T-cell (primary cell): ENCODE measurements at places on chromosomes 5 and 9. TPM values are rescaled to one million over a fixed set of nuclear protein-coding genes. Genes with fewer than 3 reads are reported as not detected.

The SPEF2 gene
- total RNA-seq = 11.6 TPM

The DMRT3 gene
- total RNA-seq = not detected

The FOXI1 gene
- total RNA-seq = 0.35 TPM

- no peak overlapping the region for H3K27ac ChIP-seq
- H3K36me3 ChIP-seq = no peaks in the 10 kb centered on the region
- no peak overlapping the region for H3K4me3 ChIP-seq
- H3K4me1 ChIP-seq = no peaks in the 10 kb centered on the region
- DNase-seq = no peak
Observed at GRCh38 chr5:68759593-68759992, 334.2 kb upstream of the SLC30A5 start.

The TAS2R1 gene
- not detected for total RNA-seq

- no peak overlapping the region for H3K27ac ChIP-seq
- H3K36me3 ChIP-seq = no peaks in the 10 kb centered on the region
- H3K4me1 ChIP-seq = no peaks in the 10 kb centered on the region
- H3K4me3 ChIP-seq = no peak overlapping the region
- H3K27me3 ChIP-seq = no peaks in the 10 kb centered on the region
- DNase-seq = no peak
Observed at GRCh38 chr5:58016358-58016757, 443.5 kb downstream of the PLK2 start.

DNA sequence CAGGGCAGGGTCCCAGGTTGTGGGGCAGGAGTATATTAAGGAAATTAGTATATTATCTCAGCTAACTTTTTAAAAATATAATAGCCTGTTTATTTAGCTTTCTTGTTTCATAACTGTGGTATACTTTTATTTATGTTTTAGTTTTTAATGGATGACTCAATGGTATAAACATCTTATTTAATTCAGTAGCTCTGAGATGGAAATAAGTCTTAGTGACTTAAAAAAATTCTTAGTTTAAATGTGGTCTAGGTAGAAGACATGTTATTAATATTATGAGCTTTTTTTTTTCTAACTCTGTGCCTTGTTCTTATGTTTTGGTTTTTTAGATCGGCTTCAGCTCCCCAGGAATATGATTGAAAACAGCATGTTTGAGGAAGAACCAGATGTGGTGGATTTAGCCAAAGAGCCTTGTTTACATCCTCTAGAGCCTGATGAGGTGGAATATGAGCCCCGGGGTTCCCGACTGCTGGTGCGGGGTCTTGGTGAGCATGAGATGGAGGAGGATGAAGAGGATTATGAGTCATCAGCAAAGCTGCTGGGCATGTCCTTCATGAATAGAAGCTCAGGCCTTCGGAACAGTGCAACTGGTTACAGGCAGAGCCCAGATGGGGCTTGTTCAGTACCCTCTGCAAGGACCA, 43.1 kb downstream of the LNPEP start:
- H3K27ac ChIP-seq = no peak overlapping the region
- no peak overlapping the region for H3K4me3 ChIP-seq
- peaks cover 12% of the 10 kb centered on the region for H3K4me1 ChIP-seq
- H3K36me3 ChIP-seq = peaks cover 11% of the 10 kb centered on the region

GRCh38 chr9:14372437-14373335, 58.7 kb upstream of the NFIB start:
- no peak overlapping the region for H3K4me3 ChIP-seq
- H3K36me3 ChIP-seq = no peaks in the 10 kb centered on the region
- H3K27me3 ChIP-seq = no peaks in the 10 kb centered on the region

DNA sequence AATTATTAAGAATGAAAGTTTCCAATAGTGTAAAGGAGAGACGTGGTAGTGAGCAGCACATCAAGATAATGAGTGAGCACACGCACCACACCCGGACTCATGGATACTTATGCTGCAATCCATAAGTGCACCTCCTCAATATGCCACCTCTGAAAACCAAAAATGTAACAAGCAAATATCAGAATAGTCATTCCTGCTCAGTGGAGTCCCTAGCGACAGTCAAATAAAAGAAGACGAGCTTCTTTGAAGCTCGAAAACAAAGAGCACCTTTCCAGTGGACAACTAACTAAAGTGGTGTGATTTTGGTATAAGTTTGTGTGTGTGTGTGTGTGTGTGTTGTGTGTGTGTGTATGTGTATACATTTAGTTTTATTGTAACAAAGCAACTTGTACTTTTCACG, 241.3 kb downstream of the DEPDC1B start:
- H3K4me3 ChIP-seq = no peak overlapping the region
- H3K27ac ChIP-seq = no peak overlapping the region
- H3K27me3 ChIP-seq = no peaks in the 10 kb centered on the region
- H3K36me3 ChIP-seq = no peaks in the 10 kb centered on the region

- no peaks in the 10 kb centered on the region for H3K27me3 ChIP-seq
- H3K4me1 ChIP-seq = no peaks in the 10 kb centered on the region
- no peak overlapping the region for H3K27ac ChIP-seq
- no peak for DNase-seq
- no peaks in the 10 kb centered on the region for H3K36me3 ChIP-seq
Observed at GRCh38 chr5:36614657-36615308, 8.4 kb downstream of the SLC1A3 start.

DNA sequence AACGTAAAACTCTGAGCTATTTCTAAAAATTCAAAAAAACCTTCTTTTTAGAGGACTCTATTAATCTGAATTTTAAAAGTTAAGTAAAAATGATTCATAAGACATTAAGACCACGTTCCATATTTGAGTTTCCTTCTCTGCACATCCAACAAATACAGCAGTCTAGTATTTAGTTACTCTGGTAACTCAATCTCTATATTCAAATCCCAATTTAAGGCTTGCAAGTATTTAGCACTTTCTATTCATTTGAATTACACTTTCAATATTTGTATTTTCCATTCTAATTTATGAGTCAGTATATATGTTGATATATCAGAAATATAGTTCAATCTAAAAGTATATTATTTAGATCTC, 17.7 kb downstream of the RFX3 start:
- no peaks in the 10 kb centered on the region for H3K4me1 ChIP-seq
- no peak overlapping the region for H3K27ac ChIP-seq
- DNase-seq = no peak
- no peak overlapping the region for H3K4me3 ChIP-seq

The NR2F1 gene
- total RNA-seq = 0.67 TPM

The SLC12A7 gene
- total RNA-seq = 33.7 TPM

The BHMT gene
- 0.38 TPM for total RNA-seq

DNA sequence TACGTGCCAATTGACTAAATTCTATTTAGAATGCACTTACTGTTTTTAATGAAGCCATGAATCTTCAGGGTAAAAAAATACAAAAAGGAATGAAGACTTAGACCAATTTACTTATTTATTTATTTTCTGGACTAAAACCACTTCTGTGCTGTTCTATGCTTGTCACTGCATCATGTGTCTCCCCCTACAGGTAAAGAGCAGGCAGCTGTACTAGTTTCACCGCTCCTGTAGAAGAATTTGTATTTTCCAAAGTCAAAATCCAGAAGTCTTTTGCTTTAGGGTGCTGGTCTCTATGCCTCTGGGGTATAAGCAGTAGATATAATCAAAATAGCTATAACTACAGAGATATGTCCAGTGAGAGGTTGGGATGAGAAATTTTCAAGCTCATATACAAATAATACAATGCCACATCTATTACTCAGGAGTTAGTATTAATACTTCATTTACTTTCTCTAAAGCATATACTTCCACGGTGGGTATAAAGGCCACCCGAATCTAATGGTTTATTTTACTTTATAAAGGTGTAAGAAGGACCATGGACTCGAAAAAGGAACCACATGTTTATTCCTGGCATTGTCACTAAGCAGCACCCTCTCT, 591.5 kb downstream of the RAB3C start:
- peak; percentile 16 for DNase-seq
- H3K4me3 ChIP-seq = no peak overlapping the region
- no peaks in the 10 kb centered on the region for H3K27me3 ChIP-seq
- no peak overlapping the region for H3K27ac ChIP-seq
- H3K4me1 ChIP-seq = peaks cover 2% of the 10 kb centered on the region

DNA sequence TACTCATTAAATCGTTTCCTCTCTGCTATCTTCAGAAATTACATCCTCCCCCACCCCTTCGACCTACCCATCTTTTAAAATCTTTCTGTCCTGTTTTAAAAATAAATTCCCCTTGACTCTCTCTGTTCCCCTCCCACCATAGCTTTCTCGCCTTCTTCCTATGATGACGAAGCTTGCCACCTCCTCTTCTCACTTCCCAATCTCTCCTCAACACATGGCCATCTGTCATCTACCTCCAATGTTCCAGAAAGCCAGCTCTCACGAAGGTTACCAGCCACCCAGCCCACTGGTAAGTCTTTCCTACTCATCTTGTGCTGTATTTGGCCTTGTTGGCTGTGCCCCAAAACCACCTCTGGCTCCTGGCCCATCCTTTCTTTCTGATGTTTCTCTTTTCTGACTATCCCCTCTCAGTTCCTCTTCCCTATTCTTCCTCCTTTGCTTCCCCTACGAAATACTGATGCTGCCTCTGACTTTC, 346.3 kb downstream of the ENC1 start:
- H3K4me3 ChIP-seq = no peak overlapping the region
- no peak overlapping the region for H3K27ac ChIP-seq
- no peaks in the 10 kb centered on the region for H3K4me1 ChIP-seq
- H3K27me3 ChIP-seq = no peaks in the 10 kb centered on the region
- no peak for DNase-seq

GRCh38 chr9:28464481-28465216, 891.4 kb upstream of the C9orf72 start:
- H3K27ac ChIP-seq = no peak overlapping the region
- DNase-seq = no peak
- no peaks in the 10 kb centered on the region for H3K36me3 ChIP-seq
- no peaks in the 10 kb centered on the region for H3K27me3 ChIP-seq
- no peak overlapping the region for H3K4me3 ChIP-seq

- no peaks in the 10 kb centered on the region for H3K27me3 ChIP-seq
- no peak overlapping the region for H3K4me3 ChIP-seq
- H3K4me1 ChIP-seq = no peaks in the 10 kb centered on the region
- DNase-seq = no peak
- peaks cover 53% of the 10 kb centered on the region for H3K36me3 ChIP-seq
- no peak overlapping the region for H3K27ac ChIP-seq
Observed at GRCh38 chr5:80672140-80672736, 17.5 kb upstream of the DHFR start.

The CDH6 gene
- total RNA-seq = 0.15 TPM

The TBC1D2 gene
- total RNA-seq = 10.7 TPM

The LCN9 gene
- not detected for total RNA-seq

GRCh38 chr9:133669182-133669801, 33.1 kb downstream of the DBH start:
- no peak overlapping the region for H3K4me3 ChIP-seq
- DNase-seq = no peak
- H3K27me3 ChIP-seq = no peaks in the 10 kb centered on the region
- peaks cover 24% of the 10 kb centered on the region for H3K4me1 ChIP-seq
- H3K36me3 ChIP-seq = peaks cover 18% of the 10 kb centered on the region

DNA sequence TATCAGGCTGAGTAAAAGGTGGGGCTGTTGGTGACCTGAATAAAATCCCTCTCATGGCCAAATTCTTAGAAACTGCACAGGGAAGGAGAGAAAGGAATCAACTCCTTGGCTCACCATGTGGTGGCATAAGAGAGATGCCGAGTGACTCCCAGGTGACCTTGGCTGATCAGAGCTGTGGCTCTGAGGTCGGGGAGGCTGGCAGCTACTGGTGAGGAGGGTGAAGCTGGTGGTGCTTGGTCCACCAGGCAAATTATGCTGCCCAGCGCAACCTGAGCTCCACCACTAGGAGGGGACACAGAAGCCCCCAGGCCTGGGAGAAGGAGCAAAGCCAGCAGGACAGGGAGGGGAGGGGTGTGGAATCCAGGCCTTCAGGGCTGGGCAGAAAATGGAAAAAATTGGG, 111.2 kb upstream of the IL12B start:
- H3K4me3 ChIP-seq = no peak overlapping the region
- no peak overlapping the region for H3K27ac ChIP-seq
- H3K36me3 ChIP-seq = no peaks in the 10 kb centered on the region
- H3K27me3 ChIP-seq = no peaks in the 10 kb centered on the region

DNA sequence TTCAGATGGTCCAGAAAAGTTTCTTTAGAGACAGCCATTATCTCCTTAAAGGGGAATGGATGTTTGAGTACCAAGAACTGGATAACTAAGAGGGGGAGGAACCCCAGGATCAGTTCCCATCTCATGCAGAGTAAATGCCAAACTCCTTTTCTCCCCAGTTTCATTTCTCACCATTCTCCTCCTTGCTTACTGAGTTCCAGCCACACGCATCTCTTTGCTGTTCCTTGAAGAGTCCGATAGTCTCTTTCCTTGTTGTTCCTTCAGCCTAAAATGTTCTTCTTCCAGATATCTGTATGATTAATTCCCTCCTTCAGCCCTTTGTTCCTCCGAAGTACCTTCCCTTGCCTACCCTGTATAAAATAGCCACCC, 30.0 kb downstream of the KDM4C start:
- no peak for DNase-seq
- H3K27me3 ChIP-seq = no peaks in the 10 kb centered on the region
- H3K4me1 ChIP-seq = peaks cover 12% of the 10 kb centered on the region
- H3K4me3 ChIP-seq = no peak overlapping the region
- H3K27ac ChIP-seq = no peak overlapping the region
- no peaks in the 10 kb centered on the region for H3K36me3 ChIP-seq

DNA sequence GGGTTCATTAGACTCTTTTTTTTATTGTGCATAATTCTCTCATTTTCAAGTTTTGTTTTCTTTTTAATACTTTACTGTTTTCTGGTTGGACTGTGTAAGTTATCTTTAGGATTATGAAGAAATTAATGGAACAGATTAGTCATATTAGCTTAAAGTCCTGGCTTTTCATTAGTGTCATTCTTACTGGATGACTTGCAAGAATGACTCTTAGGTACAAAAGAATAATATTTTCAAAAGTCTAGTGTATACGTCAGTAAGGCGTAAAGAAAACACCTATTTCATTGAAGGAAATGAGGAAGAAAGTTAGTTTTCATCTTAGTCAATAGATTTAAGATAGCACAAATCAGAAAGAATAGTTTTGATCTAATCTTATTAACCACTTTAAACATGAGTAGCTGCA, 20.4 kb downstream of the UHRF2 start:
- H3K4me1 ChIP-seq = peaks cover 17% of the 10 kb centered on the region
- no peak for DNase-seq
- H3K27ac ChIP-seq = no peak overlapping the region
- no peak overlapping the region for H3K4me3 ChIP-seq

DNA sequence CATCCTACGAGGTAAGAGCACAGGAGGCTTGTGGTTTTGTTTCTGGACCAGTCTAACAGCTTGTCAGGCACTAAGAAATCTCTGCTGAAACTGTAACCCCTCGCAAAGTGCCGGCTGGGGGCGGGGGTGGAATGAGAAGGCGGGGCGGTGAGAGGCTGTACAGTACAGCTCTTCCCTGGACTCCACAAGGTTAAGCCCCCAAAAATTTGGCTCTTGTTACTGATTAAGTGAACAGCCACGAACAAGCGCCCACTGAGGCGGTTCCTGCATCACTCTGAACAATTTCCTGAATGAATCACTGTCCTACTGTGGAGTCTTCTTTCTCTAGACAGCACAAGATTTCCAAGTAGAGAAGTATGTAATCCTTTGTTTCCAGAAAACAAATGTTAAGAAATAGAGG, 6.8 kb downstream of the FBP2 start:
- no peaks in the 10 kb centered on the region for H3K36me3 ChIP-seq
- H3K4me1 ChIP-seq = peaks cover 12% of the 10 kb centered on the region
- no peaks in the 10 kb centered on the region for H3K27me3 ChIP-seq
- no peak for DNase-seq
